ENCODE measurements at places on chromosomes 12 and 14.

- DNase-seq, result no peak
Measured at GRCh38 chr12:65960820-65961189, 136.5 kb downstream of the HMGA2 start.

DNA sequence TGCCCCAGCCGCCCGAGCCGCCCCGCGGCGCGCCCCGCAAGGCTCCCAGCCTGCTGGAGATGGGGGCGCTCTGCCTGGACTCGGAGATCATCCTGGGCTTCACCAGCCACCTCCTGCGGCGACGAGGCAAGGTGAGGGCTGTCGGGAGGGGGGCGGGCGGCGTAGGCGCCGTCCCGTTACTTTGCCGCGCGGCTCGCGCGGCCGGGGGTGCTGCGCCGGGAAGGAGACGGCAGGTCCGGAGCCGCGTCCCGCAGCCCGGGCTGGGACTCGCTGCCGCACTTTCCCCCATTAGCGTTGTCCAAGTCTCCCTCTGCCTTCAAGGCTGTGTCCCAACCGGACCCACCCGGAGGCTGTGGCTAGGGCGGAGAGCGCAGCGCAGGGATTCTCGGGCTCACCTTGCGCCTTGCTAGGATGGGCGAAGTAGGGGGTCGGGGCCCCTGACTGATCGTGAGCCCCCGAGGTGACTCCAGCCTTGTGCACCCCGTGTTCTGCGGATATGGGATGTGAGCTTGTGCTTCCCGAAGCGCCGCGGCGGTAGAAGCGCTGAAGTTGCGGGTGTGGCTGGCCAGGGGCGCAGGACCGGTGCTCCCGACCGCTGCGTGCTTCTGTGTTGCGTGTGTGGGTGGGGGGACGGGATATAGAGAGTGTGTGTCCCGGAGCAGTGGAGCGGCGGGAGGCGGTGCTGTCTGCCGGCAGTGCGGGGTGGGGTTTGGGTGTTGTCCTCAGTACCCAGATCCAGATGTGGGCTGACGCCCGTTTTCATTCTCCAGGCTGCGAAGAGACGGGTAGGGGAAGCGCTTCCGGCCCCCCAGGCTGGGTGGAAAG is 1.7 kb upstream of the KIF26A start:
- no peak for DNase-seq

DNA sequence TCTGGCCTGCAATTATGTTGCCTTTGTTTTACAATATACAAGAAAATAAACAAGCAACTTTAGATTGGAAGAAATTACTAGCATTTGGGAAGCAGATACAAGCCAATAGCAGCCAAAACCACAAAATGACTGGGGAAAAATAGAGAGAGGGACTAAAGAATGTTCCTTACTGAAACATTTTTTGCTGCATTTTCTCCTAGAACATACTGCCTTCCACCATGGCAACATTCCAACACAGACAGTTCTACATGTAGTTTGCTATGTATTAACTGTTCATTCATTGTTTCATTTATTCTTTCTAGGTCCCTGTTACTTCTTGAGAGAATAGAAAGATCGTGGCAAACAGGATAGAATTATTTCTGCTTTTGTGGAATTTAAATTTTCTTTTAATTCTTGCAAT is 530.2 kb downstream of the RPS29 start:
- no peak for DNase-seq

DNA sequence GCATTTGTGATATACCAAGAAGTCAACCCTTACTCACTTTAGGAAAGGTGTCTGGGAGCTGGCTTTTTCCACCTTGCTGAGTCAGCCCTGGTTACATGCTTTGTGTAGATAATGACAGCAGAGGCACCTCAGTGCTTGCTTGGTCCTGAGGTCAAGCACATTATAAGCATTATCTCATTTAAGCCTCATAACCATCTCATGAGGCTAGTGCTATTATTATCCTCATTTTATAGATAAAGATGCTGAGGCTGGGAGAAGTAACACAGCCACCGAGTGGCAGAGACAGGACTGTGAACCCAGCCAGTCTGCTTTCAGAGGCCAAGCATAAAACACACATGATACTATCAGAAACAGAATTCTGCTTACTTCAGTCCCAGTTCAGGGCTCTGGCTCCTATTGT is 29.4 kb downstream of the MAX start:
- DNase-seq, result no peak

GRCh38 chr12:92597997-92598396 is 104.8 kb upstream of the PLEKHG7 start:
- DNase-seq, result no peak

- DNase-seq, result no peak
Measured at GRCh38 chr14:99846808-99847207, 53.6 kb downstream of the EML1 start.

GRCh38 chr12:126668538-126668937 is 1598.4 kb upstream of the TMEM132C start:
- DNase-seq, result no peak

DNA sequence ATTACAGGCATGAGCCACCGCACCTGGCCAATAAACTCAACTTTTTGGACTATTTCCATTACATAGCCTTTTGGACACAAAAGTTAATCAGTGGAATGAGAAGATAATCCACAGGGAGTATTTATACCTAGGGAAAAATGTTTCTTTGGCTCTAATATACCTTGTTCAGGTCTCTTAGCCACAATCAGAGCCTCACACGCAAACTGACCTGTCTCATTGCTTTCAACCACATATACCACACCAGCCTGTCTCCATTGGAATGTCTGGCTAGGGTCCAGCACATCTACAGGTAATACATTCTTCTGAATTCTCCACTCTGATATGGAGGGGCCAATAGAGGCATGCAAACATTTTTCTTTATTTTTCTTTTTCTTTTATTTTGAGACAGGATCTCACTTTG is 3.8 kb upstream of the RBMS2 start:
- DNase-seq, result no peak

DNA sequence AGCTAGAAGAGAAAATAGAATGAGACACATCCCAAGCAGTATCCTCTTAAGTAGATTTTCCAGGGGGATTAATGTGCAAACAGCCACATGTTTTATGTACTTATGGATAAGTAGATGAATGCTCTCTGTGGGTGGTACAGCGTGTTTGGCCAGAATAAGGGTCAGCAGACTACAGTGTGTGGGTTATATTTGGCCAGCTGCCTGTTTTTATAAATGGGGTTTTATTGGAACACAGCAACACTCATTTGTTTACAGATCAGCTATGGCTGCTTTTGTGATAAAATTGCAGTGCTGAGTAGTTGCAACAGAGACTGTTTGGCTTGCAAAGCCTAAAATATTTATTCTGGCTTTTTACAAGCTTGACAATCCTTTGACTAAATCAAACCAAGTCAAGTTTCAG is 780.2 kb upstream of the SEL1L start:
- no peak for DNase-seq

DNA sequence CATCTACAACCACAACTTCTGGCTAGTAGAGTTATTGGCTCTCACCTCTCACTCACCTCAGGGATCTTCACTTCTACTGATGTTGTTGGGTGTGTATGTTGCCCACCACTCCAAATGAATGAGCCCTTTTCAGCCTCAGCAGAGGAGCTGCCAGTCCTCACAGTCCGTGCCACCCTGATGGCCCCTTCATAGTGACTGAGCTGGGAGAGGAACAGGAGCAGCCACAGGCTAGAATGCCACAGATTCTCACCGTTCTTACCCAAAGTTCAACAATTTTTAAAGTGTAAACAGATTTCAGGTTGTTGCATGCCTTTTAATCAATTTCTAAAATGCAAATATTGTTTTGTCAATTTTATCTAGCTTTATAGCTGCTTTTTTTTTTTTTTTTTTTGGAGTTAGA is 74.5 kb upstream of the DNM1L start:
- no peak for DNase-seq

DNA sequence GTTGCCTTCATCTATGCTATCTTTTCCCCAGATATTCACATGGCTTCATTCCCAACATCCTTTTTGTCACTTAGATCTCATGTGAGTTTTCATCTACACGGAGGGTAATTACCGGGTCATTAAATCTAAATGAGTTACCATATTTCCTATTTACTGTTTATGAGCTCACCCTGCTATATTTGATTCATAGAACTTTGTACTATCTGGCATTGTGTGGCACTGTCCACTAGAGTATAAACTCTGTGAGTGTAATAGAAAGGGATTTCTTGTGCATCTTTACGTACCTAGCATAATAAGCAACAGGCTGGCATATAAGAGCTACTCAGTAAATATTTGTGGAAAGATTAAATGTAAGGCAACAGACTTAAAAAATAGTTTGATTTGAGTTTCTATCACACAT is 86.1 kb upstream of the LMO3 start:
- DNase-seq, result no peak

DNA sequence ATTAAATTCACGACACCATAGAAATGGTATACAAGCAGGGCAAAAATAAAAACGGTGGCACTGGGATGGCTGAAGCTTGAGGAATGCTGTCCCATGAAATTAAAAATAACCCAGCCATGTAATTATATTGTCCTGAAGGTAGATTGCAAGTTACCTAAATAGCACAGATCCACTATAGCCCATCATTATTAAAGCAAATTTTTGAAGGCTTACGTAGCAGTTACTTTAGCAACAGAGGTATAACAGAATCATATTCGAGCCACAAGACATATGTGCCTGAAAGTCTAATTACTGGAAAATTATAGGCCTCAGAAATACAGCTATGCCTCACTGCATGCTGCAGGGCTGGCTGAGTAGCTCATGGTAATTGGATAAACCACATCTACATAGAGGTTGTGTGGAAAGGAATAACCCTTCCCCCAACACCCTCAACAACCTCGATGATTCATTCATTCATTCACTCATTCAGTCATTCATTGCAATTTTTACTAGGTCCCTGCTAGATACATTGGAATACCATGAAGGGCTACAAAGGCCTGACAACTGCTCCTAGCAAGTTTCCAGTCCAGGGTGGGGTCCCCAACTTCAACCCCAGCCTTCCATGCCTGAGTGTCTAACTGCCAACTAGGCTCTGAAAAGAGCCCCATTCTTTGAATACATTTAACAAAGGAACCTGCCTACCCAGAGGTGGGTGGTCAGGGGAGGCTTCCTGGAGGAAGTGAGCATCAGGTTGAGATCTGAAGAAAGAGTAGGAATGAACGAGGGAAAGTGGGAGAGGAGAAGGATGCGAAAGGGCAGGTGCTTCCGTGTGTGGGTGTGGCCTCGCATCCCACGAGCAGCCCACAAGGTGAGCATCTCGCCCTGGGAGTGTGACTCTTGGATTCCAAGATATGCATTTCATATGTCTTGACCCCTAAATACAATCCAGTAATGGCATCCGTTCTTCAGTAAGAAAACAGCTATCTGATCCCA is 18.0 kb upstream of the CMKLR1 start:
- DNase-seq, result no peak

DNA sequence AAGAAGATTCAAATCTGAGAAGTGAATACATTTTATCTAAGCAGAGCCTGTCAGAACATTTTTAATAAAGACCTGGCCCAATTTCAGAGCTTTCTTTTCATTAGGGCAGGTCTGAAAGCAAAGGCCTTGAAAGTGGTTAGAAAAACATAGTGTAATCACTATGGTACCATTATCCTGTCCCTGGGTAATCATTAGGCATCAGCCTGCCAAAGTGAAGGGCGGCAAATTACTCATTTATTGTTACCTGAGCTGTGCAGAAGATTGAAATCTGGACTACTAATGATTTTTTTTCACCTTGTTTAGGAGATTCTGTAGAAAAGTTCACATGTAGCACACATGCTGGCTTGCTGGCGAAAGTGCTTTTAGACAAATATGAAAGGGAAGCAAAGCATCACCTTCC is 92.6 kb upstream of the PRKD1 start:
- no peak for DNase-seq

GRCh38 chr14:93685121-93685895 is 103.0 kb downstream of the PRIMA1 start:
- no peak for DNase-seq

GRCh38 chr12:68978678-68979077 is 45.7 kb upstream of the CPM start:
- no peak for DNase-seq

DNA sequence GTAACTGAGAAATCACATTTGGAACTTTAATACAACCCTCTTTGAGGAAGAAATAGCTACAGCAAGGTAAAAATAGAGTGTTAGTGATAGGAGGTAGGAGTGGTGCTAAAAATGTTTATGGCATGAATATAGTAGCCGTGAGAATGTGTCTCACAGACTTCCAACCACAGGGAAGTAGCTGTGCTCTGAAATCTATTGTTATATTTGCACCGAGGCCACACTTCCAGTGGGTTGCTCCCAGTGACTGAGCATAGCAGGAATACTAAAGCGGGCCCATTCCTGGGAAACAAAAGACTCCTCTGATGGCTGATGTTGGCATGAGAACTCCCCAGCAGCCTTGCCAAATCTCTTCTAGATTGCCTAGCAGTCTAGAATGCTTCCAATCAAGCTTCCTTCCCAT is 174.1 kb upstream of the PLXNC1 start:
- no peak for DNase-seq

DNA sequence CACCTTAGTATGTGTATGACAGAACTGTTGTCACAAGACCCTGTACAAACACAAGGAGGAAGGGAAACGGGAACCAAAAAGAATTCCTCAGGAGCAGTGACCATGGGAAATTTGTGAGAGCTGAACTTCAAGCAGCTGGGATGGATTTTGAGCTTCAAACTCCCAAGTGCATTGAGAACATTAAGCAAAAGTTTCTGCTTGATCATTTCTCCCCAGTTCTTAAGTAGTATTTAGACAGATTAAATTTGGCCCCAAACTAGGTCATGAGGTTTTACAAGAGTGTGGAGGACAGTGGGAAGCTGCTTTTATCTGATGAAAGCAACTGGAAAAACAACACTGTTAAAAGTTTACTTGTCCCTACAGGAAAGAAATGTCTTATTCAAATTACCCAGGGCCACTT is 206.0 kb upstream of the DCN start:
- DNase-seq, result no peak

DNA sequence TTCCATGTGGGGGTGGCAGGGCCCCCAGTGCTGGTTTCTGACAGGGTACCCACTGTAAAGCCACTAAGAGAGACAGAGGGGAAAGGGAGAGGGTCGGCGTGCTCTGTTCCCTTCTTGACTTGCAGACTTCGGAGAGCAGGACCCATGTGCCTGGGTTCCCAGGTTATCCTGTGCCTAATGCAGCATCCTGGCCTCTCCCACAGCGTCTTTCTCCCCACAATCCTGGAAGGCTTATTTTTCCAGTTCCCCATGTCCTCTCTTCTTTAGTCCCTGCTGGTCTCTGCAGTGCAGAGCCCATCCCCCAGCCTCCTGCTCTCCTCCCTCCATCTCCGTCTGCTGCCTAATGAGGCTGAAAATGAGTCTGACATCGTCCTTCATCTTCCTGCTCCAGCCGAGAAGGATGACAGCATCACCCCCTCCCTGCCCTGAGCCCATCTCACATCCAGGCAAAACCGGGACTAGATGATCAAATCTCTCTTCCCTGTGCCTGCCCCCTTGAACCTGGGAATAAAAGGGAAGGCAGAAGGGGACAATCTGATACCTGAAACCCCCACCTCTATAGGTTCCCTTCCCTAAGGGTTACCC is 15.1 kb downstream of the CALCOCO1 start:
- no peak for DNase-seq

DNA sequence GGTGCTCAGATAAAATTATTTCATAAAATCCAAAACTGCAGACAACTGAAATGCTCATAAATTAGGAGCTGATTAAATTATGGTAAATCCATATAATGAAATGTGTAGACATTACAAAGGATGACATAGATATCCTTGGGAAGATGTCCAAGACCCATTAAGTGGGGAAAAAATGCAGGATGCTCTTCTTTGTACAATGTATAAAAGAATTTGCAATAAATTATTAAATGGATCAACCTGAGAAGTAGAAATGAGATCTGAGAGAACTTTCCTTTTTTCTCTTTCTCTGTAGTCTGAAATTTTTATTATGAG is 336.4 kb upstream of the E2F7 start:
- no peak for DNase-seq

GRCh38 chr12:101920906-101921305 is 43.5 kb downstream of the DRAM1 start:
- DNase-seq, result no peak

- no peak for DNase-seq
Measured at GRCh38 chr12:53974084-53975063, at the start of gene HOTAIR. Gene HOTAIR, minus strand, starts transcription at chr12:53974954.
